Ascending aorta (tissue), 2 donors: ENCODE measurements at places on chromosomes 5 and 9. TPM values are rescaled to one million over a fixed set of nuclear protein-coding genes. Genes with fewer than 3 reads are reported as not detected.

GRCh38 chr9:78144008-78144381 lies 91.9 kb upstream of the CEP78 start:
- no peak overlapping the region for H3K27ac ChIP-seq
- no peaks in the 10 kb centered on the region for H3K4me1 ChIP-seq
- no peaks in the 10 kb centered on the region for H3K27me3 ChIP-seq
- H3K36me3 ChIP-seq: no peaks in the 10 kb centered on the region
- DNase-seq: no peak

- H3K4me3 ChIP-seq: no peak overlapping the region
- peaks cover 32% of the 10 kb centered on the region for H3K36me3 ChIP-seq
- peaks cover 2% of the 10 kb centered on the region for H3K4me1 ChIP-seq
- no peak for DNase-seq
- H3K27me3 ChIP-seq: no peaks in the 10 kb centered on the region
Observed at GRCh38 chr9:127505396-127506116, 54.2 kb downstream of the LRSAM1 start.

GRCh38 chr5:139849942-139850341 lies 54.3 kb downstream of the PSD2 start:
- no peak overlapping the region for H3K4me3 ChIP-seq
- DNase-seq: no peak
- H3K36me3 ChIP-seq: no peaks in the 10 kb centered on the region
- no peaks in the 10 kb centered on the region for H3K4me1 ChIP-seq
- no peaks in the 10 kb centered on the region for H3K27me3 ChIP-seq

- H3K4me1 ChIP-seq: no peaks in the 10 kb centered on the region
- H3K27me3 ChIP-seq: no peaks in the 10 kb centered on the region
- no peaks in the 10 kb centered on the region for H3K36me3 ChIP-seq
Observed at GRCh38 chr5:71663191-71663969, 55.7 kb upstream of the CARTPT start.

DNA sequence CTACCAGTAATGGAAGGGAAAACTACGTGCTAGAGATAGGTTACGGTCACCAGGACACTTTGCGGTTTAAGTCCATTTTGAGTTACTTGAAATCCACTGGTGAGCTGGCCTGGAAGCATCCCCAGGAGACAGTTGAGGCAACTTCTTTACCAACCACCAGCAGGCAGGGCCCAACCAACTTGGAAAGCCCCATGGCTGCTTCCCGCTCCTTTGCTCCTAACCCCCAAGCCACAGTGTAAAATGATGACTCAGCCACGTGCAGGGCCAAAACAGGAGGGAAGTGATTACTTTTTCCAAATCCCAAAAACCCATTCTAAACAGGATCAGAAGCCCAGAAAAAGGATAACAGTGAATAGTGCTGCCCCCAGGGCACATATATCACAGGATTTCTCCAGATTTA lies 87.4 kb downstream of the PAX5 start:
- DNase-seq: no peak
- no peaks in the 10 kb centered on the region for H3K36me3 ChIP-seq
- no peaks in the 10 kb centered on the region for H3K27me3 ChIP-seq
- H3K4me1 ChIP-seq: no peaks in the 10 kb centered on the region
- H3K4me3 ChIP-seq: no peak overlapping the region
- H3K27ac ChIP-seq: no peak overlapping the region

The ACER2 gene
- 1.4 TPM for total RNA-seq

The ALDH7A1 gene
- 1.4 TPM for total RNA-seq

GRCh38 chr5:112159435-112159834 lies 259.6 kb downstream of the EPB41L4A start:
- no peak overlapping the region for H3K27ac ChIP-seq
- peaks cover 12% of the 10 kb centered on the region for H3K36me3 ChIP-seq
- H3K4me3 ChIP-seq: no peak overlapping the region
- no peaks in the 10 kb centered on the region for H3K27me3 ChIP-seq
- H3K4me1 ChIP-seq: peaks cover 4% of the 10 kb centered on the region

GRCh38 chr5:167918184-167918812 lies 373.1 kb upstream of the WWC1 start:
- no peak for DNase-seq
- H3K27ac ChIP-seq: no peak overlapping the region
- H3K27me3 ChIP-seq: no peaks in the 10 kb centered on the region
- H3K4me3 ChIP-seq: no peak overlapping the region

- H3K4me1 ChIP-seq: no peaks in the 10 kb centered on the region
- no peak overlapping the region for H3K27ac ChIP-seq
- no peak for DNase-seq
- H3K27me3 ChIP-seq: no peaks in the 10 kb centered on the region
- no peak overlapping the region for H3K4me3 ChIP-seq
Observed at GRCh38 chr9:125754096-125754495, 6.9 kb downstream of the PBX3 start.

DNA sequence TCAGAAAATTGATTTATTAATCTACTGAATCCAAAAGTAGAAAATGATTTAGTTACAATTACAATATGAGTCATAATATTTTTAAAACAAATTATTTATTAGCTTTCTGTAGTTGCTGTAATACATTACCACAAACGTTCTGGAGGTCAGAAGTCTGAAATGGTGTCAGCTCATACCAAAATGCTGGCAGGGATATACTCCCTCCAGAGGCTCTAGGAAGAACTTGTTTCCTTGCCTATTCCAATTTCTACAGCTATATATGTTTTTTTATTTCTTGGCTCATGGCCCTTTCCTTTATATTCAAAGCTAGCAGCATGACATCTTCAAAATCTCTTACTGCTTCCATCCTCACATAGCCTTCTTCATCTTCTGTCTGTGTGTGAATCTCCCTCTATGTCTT lies 667.9 kb upstream of the ITGA1 start:
- H3K27me3 ChIP-seq: no peaks in the 10 kb centered on the region
- DNase-seq: no peak
- H3K27ac ChIP-seq: no peak overlapping the region

DNA sequence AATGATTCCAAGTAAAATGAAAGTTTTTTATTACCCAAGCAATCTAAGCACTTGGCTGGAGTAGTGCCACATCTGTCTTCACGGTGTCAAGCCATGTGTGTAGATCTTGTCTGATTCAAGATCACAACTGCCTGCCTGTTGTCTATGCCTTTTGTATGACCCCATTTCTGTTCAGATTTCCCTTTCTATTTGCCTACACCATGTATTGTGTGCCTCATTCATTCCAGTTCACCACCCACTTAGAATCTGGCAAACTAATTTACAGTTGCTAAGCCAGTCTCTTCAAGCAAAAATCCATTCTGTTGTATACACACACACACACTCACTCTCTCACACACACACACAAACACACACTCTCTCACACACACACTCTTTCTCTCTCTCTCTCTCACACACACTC lies 33.7 kb downstream of the GLDC start:
- H3K4me1 ChIP-seq: no peaks in the 10 kb centered on the region
- no peaks in the 10 kb centered on the region for H3K36me3 ChIP-seq
- no peak overlapping the region for H3K27ac ChIP-seq
- no peak overlapping the region for H3K4me3 ChIP-seq

- H3K4me3 ChIP-seq: no peak overlapping the region
- no peaks in the 10 kb centered on the region for H3K4me1 ChIP-seq
- peaks cover 19% of the 10 kb centered on the region for H3K36me3 ChIP-seq
Observed at GRCh38 chr9:122040561-122041242, 52.4 kb downstream of the TTLL11 start.

DNA sequence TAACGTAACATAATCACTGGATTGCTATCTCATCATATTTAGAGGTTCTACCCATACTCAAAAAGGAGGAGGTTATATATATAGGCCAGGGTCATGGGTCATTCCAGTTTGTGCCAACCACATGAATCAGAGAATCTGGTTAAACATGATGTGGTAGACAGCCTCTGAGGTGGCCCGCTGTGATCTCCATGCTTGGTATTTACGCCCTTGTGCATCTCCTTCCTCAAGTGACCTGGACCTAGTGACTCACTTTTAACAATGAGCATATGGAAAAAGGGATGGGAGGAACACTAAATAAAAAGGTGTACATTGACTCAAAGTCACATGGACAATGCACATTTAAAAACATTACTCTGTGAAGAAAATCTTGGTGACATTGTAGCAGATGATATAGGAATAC lies 77.7 kb upstream of the CTNND2 start:
- no peaks in the 10 kb centered on the region for H3K36me3 ChIP-seq
- no peak for DNase-seq
- H3K4me3 ChIP-seq: no peak overlapping the region
- H3K4me1 ChIP-seq: no peaks in the 10 kb centered on the region
- H3K27ac ChIP-seq: no peak overlapping the region
- H3K27me3 ChIP-seq: no peaks in the 10 kb centered on the region

The FOXD4L6 gene
- not detected for total RNA-seq

DNA sequence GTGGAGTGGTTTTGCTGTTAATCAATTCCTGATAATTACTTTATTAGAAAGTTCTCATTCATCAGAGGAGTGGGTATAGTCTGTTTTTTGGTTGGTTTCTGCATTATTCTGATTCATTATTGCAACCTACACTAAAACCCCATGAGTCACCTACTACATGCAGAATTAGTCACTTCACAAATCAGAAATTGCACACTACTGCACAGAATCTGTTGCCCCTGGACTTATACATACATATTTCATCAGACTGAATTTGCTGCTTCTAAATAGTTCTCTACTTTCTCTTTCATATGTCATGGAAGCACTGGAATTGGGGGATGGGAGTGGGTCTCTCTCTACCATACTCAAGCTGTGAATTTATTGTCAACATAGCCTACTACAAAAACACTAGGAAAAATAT lies 585.1 kb downstream of the DNAH5 start:
- no peak overlapping the region for H3K27ac ChIP-seq
- H3K36me3 ChIP-seq: no peaks in the 10 kb centered on the region
- no peaks in the 10 kb centered on the region for H3K4me1 ChIP-seq
- no peak for DNase-seq

DNA sequence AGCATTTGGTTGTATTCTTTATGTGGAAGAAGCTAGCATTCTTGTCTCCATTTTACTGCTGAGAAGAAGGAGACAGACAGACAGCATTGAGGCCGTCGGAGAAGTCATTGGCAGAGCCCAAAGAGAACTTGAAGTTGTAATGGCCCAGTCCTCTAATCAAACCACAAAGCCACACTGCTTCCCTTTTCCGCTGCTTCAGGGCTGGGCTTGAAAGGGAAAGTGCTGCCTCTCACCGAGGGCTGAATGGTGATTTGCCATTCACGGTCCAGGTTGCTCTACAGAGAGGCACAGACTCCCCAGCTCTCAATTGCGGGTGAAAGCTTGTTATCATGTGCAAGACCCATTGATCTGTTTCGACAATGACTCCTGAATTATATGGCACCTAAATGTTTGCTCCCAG lies 25.6 kb upstream of the POU4F3 start:
- no peak for DNase-seq
- H3K27ac ChIP-seq: no peak overlapping the region
- H3K27me3 ChIP-seq: no peaks in the 10 kb centered on the region
- no peak overlapping the region for H3K4me3 ChIP-seq

DNA sequence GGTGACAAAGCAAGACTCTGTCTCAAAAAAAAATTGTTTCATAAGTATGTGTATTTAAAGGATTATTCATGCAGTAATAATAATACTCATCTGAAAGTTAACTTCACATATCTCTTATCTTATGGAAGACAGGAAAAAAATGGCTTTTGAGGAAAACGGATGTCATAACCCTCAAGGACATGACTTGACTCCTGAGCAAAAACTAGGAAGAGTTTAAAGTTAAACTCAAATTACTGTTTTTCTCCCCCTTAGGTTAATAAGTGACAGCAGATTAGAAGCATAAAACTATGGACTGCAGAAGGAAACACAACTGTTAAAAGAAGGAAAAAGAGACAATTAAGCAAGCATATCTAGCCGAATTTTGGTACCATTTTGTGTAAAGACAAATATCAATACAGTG lies 16.5 kb downstream of the DHX29 start:
- H3K27ac ChIP-seq: no peak overlapping the region
- no peak overlapping the region for H3K4me3 ChIP-seq

DNA sequence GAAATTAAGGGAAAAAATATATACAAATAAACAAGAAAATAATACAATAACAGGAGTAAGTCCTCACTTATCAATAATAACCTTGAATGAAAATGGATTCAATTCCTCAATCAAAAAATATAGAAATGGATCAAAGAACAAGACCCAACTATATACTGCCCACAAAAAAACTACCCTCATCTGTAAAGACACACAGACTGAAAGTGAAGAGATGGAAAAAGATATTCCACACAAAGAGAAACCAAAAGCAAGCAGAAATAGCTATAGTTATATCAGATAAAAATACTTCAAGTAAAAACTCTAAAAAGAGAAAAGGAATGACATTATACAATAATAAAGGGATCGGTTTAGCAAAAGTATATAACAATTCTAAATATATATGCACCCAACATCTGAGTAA lies 66.5 kb downstream of the KIAA0825 start:
- no peak overlapping the region for H3K27ac ChIP-seq
- H3K36me3 ChIP-seq: no peaks in the 10 kb centered on the region
- H3K27me3 ChIP-seq: no peaks in the 10 kb centered on the region
- no peak for DNase-seq

- H3K36me3 ChIP-seq: no peaks in the 10 kb centered on the region
- no peak overlapping the region for H3K27ac ChIP-seq
- no peaks in the 10 kb centered on the region for H3K27me3 ChIP-seq
- no peak overlapping the region for H3K4me3 ChIP-seq
- no peak for DNase-seq
- H3K4me1 ChIP-seq: peaks cover 21% of the 10 kb centered on the region
Observed at GRCh38 chr5:135236228-135236907, 162.7 kb downstream of the MACROH2A1 start.

DNA sequence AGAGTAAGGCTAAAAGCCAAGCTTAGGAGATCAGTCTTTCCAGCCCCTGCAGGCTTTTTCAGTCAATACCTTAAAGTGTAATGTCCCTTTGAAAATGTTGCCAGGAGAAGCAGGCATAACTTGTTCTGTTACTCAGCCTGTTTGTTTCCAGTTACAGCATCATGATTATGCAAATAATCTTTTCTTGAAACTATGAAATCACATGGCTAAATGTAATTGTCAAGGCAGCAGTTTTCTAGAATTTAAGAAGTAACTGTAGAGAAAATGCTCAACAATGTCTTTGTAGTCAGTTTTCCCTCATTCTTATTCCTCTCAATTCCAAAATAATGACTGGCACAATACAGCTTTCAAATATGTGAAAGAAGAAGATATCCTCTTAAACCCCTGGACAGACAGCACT lies 1.9 kb upstream of the GPR107 start:
- no peaks in the 10 kb centered on the region for H3K27me3 ChIP-seq
- no peak overlapping the region for H3K4me3 ChIP-seq
- peaks cover 23% of the 10 kb centered on the region for H3K4me1 ChIP-seq
- no peak overlapping the region for H3K27ac ChIP-seq
- no peaks in the 10 kb centered on the region for H3K36me3 ChIP-seq

GRCh38 chr9:3828495-3828894 lies 302.7 kb upstream of the RFX3 start:
- no peak overlapping the region for H3K4me3 ChIP-seq
- H3K27me3 ChIP-seq: no peaks in the 10 kb centered on the region
- peaks cover 3% of the 10 kb centered on the region for H3K36me3 ChIP-seq
- H3K27ac ChIP-seq: no peak overlapping the region
